OCI-LY7 (cell line): ENCODE measurements at places on chromosomes 2 and 18. TPM values are rescaled to one million over a fixed set of nuclear protein-coding genes. Genes with fewer than 3 reads are reported as not detected.

Gene CNTNAP5
- total RNA-seq = not detected in 2 replicates

Gene MERTK
- 0.22 and 0.38 TPM in 2 replicates for total RNA-seq

Gene ASTL
- total RNA-seq = 0.49 TPM in 1 of 2 replicates, not detected in the other

Gene SLC19A3
- not detected in 2 replicates for total RNA-seq

Gene TCF4
- total RNA-seq = 76.0 and 97.6 TPM in 2 replicates

Gene G6PC2
- not detected in 2 replicates for total RNA-seq

Gene OLA1
- total RNA-seq = 107 and 116 TPM in 2 replicates

- peak; percentile 19 for DNase-seq
Measured at GRCh38 chr2:44615950-44616518, 254.3 kb downstream of the CAMKMT start.

DNA sequence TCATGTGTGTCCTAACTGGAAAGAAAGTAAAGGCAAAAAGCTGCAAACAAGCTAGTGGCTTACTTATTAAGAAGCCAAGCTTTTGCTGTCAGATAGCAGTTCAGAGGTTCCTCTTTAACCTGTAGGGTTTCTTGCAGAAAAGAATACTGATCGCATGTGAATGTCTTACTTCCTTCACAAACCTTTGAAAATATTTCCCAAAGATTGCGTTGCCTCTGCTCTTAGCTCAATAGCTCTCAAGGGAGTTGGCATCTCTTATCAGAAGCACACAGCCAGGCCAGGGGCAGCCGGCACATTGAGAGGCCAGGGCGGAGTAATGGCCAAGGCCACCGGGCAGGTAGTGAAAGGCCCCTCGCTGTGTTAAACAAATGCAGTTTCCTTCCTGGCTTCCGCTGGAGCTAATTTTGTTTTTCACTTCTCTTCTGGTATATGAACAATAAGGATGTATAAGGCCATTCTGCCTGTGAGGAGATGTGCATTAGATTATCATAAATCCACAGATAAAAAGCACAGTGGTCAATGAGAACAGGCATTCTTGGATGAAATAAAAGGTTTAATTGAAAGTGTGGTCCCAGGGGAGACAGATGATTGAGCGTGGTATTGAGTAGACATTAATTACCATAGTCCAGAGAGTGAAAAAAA lies 542.4 kb upstream of the NRP2 start:
- no peak for DNase-seq

DNA sequence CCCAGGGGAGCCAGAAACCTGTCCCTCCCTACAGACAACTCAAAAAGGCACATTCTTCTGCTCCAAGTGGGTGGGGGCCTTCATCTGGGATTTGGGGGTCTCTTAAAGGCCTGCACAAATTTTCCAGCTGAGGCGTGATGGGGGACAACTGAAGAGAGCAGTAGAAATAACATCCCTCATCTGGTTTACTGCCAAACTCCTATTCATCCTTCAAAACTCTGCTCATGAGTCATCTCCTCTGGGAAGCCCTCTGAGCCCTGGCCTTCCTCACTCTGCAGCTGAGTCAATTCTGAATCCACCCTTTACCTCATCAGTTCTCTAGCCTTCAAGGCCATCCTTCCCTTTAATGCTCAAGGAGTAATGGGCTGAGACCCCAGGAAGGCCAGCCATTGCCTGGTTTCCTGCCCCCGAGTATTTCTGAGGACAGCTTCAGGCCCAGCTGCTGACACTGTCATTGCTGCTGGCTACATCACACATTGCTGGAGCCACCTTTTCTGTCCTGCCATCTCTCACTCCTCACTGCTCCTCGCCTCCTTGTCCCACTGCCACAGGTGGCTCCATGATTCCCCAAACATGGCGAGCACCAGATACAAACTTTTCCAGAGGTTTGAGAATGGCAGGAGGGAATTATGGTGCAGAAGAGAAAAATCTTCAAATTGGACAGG lies 32.2 kb upstream of the GLI2 start:
- DNase-seq = no peak

DNA sequence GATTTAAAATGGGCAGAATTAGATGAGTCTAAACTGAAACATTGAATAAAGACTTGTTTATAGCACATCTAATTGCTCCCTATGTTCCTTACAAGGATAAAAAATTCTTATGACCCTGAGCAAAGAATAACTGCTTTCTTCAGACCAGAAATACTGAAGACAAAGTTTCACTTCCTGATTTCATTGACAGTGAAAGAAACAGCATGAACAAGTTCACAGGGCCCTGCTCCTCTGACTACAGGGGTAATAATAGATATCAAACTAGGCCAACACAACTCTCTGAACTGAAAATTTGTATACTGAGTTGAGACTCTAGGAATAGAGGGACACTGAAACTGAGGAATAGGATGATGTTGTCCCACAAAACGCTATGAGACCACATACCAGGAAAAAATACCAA lies 1383.3 kb upstream of the CDH2 start:
- peak; percentile 9 for DNase-seq

GRCh38 chr2:95267458-95268210 lies 6.6 kb upstream of the PROM2 start:
- DNase-seq = no peak

DNA sequence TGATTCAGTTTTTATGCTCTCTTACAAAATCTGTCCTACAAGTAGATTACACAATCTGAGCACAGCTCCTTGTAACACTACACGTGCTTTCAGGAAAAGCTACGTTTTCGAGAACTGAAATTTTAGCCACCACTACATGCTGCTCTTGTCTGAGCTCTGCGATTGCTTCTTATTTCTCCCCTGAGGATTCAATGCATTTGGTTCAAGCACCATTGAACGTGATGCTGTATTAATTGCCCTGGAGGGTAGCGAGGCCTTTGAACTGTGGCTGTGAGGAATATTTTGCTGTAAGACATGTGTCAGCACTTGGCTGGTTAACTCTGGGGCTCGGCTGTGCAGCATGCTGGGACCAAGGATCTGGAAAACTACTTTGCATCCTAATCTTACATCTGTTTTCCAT lies 405.8 kb downstream of the EPHA4 start:
- DNase-seq = peak; percentile 50

DNA sequence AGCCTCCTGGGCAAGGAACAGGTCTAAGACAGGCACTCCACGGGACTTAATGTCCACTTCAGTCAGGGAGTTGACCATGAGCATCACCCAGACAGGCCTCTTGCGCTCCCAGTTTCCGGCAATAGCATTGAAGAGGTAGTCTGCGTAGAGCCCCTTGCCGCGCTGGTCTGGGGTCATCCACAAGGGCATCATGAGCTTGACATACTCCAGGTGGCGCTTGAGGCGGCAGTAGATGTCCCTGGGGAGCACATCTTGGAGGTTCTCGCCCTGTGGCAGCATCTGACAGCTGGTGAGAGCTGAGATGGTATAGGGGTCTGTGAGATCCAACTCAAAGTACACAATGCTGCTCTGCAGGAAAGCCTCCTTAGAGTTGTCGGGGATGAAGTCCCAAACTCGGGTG lies 10.6 kb downstream of the TRABD2A start:
- DNase-seq = peak; percentile 41

- no peak for DNase-seq
Measured at GRCh38 chr2:166090908-166091307, 36.9 kb downstream of the SCN1A start.

- DNase-seq = no peak
Measured at GRCh38 chr2:104849101-104849500, 4.8 kb upstream of the POU3F3 start.

DNA sequence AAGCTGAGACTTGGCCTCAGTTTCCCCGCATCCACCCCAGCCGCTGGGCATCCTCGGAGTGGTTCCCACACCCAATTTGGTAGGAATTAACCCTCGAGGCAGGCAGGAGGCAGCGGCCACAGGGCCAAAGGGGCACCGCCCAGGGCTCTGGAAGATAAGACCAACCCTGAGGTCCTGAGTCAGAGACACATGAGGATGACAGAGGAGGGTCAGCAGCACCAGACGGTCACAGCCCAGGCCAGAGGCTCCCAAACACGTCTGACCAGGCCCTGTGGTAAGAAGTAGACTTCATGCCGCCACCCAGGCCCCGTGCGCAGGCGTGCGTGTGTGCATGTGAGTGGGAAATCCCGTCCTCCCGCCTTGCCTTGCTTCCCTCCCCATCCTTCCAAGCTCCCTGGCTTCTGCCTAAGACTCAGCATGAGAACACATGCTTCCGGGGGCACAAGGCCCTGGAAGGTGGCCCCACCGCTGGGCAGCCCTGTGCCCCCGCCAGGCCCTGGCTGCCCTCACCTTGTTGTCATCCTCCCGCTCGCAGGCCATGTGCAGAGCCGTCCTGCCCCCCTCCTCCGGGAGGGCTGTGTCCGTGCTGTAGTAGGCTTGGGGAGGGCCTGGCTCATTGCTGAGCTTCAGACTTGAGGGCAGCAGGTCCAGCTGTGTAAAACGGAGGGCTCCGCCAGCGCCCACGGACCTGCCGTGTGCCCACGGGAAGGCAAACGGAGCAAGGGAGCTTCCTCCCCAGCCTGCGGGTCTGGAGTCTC lies 46.3 kb downstream of the ANKMY1 start:
- DNase-seq = no peak

GRCh38 chr2:217740178-217740577 lies 262.6 kb downstream of the TNS1 start:
- no peak for DNase-seq

GRCh38 chr2:30915486-30915885 lies 108.2 kb upstream of the CAPN13 start:
- DNase-seq = peak; percentile 25

DNA sequence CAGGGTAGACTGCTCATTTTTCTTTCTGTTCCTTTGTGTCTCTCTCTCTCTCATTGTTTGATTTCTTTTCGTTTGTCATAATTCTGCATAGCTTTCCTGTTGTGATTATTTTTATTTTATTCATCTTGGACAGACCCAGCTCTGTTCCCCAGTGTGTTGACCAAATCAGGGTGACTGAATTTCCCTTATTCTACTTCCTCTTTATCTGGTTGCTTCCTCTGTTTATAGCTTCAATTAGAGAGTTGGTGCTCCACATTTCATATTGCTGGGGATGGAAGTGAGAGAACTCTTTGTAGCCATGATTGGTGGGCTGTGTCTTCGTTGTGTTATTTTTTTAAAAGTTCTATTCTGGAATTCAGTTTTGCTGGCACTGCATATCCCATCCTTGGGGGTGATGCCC lies 19.1 kb downstream of the PROKR1 start:
- DNase-seq = peak; percentile 34

DNA sequence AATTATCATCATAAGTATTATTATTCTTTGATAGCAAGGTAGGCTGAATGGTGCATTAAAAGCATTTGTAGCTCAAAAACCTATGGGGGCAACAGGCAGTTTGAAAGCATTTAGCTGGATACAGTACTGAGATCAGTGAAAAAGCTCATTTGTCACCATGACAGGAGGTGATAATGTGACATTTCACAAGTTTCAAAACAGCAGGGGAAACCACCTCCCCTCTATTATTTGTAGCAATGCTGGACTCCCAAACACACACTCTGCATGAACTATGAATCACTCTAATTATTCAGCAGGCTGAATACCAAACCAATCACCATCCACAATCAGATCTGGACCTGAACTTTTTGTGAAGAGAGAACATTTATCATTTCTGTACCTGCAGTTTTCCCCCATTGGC lies 63.4 kb downstream of the MYO5B start:
- no peak for DNase-seq

DNA sequence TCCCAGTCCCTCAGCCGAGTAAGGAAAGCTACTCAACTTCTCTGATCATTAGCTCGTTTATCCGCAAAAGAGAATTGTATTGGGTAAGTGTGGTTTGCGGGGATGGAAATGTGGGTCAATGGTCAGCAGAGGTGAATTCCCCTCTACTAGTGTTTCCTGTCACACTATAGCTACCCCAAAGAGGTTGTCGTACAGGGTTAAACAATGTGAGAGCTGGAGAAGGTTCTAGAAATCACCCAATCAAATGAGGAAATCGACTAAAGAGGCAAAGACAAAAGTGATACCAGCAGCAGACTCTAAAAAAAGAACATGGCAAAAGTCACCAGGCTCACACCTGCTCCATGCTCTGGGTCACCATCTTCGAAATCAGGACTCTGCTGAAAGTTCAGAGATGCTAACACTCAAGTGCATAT lies 144.7 kb upstream of the ITGA4 start:
- DNase-seq = peak; percentile 81

- DNase-seq = no peak
Measured at GRCh38 chr18:21439431-21439846, 161.1 kb downstream of the ESCO1 start.

DNA sequence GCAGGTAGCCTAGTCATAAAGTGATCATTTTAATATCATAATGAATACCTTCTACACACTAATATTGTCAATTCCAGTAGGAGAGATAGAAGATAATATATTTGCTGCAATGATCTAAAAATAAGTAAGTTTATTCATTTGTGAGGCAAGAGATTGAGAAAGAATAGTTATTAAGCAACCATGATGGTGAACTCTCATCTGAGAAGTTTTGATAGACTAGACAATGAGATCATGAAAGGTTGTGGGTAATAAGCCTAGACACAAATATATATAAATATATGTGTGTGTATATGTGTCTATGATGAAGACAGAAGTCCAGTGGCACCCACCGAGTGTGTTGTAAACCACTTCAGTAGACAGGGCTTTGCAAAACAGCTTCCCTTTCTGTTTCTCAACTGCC lies 181.0 kb upstream of the CHST9 start:
- no peak for DNase-seq

DNA sequence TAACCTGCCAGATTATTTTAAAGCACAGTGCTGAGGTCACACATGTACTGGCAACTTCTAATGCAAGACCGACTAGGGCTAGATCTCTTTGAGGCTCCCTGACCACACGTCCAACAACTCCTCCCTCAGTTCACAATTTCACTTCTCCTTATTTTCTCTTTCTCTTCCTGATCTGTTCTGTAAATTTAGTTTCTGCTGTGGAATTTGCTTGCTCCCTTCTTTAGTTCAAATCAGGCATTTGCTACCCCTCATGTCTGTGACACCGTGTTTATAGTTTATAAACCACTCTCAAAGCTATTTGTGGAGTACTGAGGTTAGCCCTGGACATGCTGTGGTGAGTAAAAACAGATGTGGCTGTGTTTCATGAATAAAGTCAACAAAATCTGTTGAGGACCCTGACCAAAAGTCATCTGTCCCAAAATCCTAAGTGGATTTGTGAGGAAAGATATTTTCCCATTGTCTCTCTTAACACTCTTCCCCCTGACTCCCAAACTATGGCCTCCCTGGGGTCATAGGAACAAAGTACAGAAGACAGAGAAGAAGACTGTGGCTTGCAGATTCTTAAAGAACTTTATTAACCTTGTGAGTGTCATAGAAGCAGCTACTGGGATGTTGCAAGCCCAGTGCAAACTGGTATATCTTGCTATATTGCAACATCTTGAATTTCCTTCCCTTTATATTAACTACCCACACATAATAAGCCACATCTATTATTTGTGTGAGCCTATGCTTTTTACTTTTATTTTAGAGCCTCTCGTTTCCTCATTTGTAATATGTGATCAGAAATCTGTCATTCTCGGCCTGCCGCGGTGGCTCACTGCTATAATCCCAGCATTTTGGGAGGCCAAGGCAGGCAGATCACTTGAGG lies 3.5 kb upstream of the NAGK start:
- DNase-seq = peak; percentile 80

DNA sequence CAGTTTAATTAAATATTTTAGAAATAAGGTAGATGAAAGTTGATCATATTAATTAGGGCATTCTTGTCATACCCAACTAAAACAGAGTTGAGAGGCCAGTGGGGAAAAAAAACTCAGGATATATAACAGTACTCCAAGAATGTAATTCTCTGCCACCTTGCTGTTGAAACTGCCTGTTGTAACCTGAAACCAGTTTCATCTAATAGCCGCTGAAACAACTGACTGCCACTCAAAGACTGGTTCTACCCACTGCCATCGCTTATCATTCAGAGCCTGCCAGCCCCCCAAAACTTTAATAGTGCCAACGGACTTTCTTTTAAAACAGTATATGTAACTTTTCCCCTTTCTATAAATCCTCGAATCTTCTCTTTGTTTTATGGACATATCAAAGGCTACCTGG lies 37.7 kb upstream of the FSIP2 start:
- no peak for DNase-seq

- no peak for DNase-seq
Measured at GRCh38 chr2:23323198-23323916, 61.6 kb upstream of the KLHL29 start.
